ENCODE measurements at places on chromosomes 13 and 19. TPM values are rescaled to one million over a fixed set of nuclear protein-coding genes. Genes with fewer than 3 reads are reported as not detected.

DNA sequence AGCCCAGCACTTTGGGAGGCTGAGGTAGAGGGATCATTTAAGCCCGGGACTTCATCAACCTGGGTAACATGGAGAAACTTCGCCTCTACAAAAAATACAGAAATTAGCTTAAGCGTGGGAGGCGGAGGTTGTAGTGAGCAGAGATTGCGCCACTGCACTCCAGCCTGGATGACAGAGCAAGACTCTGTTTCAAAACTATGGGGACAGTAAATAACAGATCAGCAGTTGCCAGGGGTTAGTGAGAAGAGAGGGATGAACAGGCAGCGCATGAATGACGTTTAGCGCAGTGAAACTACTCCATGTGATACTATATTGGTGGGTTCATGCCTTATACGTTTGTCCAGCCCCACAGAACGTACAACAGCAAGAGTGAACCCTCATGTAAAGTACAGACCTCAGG lies 7.1 kb upstream of the ICAM3 start:
- DNase-seq, result no peak

- DNase-seq, result no peak
These were observed 12.7 kb downstream of the LYL1 start for GRCh38 chr19:13089857-13090507.

DNA sequence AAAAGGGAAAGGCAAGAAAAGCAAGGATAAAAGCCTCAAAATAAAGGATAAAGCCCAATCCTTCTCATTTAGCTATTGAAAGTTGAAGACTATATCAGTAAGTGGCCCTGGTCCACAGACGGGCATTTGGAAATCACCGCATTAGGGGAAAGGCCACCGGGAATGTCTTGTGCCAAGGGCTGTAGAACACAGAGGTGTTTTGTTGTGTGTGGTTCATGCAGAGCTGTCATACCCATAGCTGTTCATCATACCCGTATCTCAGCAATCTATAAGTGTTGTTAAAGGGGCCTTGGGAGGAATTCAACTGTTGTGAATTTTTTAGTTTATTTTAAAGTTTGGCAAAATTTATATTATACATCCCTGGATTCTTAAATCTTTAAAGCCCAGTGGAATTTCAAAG lies 33.0 kb downstream of the DLEU7 start:
- no peak for DNase-seq

DNA sequence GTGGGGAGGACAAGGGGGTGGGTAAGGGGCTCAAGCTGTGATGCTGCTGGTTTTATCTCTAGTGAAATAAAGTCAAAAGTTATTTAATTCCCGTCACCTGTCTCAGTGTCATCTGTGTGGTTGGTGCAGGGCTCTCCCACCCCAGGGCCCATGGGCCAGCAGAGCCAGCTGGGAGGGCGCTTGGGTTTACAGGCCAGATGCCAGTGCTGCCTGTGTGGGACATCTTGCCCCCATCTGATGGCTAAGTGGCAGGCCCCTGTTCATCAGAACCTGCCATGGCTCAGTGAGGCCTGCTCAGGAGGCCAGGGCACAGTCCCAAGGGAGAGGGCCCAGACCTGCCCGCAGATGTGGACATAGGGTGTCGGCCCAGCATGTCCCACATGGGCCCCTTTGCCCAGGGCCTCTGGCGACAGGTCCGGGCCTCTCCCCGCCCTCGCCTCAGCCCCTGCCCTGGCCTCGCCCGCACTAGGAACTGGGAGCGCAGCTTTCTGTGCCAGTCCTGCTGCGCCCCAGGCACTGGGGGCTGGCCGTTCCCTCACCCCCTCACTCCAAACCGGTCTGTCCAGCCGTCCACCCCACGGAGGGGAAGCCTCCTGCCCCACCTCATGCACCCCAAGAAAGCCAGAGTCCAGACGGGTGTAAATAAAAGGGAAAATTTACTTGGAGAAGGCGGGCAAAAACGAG lies 5.3 kb downstream of the ZNF296 start:
- no peak for DNase-seq

GRCh38 chr13:23467048-23467931 lies 33.8 kb upstream of the SACS start:
- peak; percentile 67 for DNase-seq

HSH2D gene
- total RNA-seq, result 11.1 TPM

- DNase-seq, result peak; percentile 48
These were observed 26.9 kb downstream of the SIPA1L3 start for GRCh38 chr19:37933937-37934358.

- no peak for DNase-seq
These were observed 33.2 kb downstream of the CILP2 start for GRCh38 chr19:19571071-19571786.

CADM4 gene
- total RNA-seq, result 1.5 TPM

- DNase-seq, result no peak
These were observed 189.9 kb downstream of the DACH1 start for GRCh38 chr13:71677124-71677523.

DNA sequence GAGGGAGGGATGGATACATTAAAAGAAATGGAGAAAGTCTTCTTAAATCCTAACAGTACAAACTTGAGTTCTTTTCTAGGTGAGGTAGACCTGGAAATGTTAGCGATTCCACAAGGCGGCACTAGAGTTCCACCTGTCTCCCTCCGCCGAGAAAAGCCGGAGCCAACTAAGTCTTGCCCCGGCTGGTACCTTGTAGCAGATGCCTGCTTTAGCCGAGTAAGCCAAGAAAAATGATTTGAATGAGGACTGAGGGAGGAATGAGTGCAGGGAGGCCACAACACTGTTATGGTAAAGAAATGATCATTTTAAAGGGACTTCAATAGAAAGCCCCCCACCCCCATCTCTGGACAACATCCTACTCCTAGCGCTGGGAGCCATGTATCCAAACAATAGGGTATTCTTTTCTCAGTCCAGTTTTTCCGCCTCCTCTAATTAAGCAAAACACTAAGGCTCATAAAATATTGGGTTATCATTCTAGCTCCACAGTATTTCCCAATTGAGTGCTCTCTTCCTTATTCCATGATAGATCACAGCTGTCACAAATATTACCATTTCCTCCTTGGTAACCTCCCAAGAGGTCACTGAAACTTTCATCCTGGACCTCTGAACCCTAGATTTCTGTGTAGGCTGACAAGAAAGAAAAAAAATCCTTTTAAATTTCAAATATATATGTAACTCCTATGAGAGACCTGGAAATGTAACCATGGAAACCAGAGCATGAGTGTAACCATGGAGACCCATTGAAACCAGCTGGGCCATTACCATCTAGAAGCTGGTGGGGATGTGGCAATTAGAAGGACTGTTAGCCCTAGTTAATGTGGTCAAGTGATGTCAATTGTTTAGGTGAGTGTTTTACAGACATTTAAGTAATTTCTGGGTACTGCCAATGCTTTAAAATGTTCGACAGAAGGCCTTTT lies 58.3 kb downstream of the GPALPP1 start:
- DNase-seq, result peak; percentile 76

DNA sequence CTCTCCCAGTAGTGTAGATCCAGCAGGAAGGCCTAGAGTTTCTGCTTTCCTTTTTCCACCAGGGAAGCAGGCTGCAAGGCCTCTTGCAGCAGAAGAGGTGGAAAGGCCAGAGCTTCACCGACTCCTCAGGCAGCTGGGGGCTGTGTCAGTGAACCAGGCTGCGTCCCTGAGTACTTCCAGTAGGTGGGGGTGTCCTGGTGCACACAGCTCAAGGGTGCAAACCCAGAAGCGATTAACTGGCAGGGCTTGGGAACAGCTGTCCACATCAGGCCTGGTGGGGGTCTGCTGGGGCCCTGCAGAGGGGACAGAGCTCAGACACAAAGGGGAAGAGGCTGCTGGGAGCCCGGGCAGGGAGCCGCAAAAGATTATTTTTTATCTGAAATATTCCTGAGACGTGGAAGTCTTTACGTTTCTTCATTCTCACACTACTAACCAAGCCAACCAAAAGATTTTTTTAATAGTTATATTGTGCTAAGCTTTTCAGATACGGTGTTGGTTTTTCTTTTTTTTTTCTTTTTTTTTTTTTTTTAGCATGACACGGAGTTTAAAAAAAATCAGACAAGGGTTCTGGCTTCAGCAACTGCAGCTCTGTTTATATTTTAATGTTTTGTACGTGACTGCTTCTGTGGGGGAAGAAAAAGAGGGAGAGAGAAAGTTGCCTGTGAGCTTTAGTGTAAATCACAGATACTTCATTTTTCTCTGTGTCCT lies 11.0 kb downstream of the TSHZ3 start:
- DNase-seq, result peak; percentile 12

GRCh38 chr19:10634430-10634829 lies 9.1 kb downstream of the SLC44A2 start:
- no peak for DNase-seq

CCL25 gene
- total RNA-seq, result not detected

TMEM272 gene
- not detected for total RNA-seq

DNA sequence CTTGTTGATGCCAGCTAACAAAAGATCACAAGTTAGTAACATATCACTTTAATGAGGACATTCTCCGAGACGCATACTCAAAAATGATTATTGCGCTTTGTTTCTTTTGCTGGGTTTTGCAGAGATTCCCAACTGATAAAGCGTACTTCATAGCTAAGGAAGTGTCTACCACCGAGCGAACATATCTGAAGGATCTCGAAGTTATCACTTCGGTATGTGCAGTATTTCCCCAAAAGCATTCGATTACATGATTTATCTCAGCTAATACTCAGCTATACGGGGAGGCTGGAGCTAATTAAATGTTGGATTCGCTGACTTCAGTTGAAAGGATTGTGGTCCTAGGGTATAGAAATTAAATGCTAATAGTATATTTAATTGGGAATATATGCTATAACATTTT lies 166.3 kb downstream of the STK24 start:
- DNase-seq, result no peak

GRCh38 chr13:95239283-95239682 lies 62.0 kb downstream of the ABCC4 start:
- no peak for DNase-seq

DNA sequence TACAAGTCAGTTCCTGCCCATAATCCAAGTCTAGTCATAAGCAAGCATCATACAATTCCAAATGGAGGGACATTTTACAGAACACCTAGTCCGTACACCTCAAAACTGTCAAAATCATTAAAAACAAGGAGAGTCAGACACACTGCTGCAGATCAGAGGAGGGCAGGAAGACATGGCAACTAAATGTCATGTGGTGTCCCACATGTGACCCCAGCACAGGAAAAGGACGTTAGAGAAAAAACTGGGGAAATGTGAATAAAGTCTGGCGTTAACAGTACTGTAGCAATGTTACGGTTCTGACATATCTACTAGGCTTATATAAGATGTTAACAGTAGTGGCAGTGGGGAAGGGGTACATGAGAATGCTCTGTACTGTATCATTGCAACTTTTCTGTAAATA lies 2.3 kb downstream of the ZSCAN5A start:
- DNase-seq, result no peak

- no peak for DNase-seq
These were observed 60.0 kb downstream of the TEX29 start for GRCh38 chr13:111380431-111380830.

DNA sequence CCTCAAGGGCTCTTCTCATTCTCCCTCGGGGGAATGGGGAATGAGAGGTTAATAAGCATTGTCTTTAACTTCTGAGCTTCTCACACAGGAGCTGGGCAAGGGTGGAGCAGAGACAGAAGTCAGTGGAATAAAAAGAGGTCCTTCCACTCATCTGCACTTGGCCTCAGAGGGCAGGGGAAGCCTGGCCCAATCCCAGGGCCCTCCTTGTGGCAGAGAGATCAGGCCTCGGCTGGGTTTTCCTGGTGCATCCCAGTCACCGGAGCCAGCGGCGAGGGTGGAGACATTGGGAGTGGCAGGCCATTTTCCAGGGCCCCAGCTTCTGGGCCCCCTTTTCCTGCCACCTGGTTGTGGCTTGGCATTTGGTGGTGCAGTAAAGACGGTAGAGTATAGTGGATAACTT lies 10.6 kb downstream of the CALM3 start:
- DNase-seq, result no peak

GRCh38 chr13:31240921-31241320 lies 41.1 kb downstream of the B3GLCT start:
- no peak for DNase-seq

DNA sequence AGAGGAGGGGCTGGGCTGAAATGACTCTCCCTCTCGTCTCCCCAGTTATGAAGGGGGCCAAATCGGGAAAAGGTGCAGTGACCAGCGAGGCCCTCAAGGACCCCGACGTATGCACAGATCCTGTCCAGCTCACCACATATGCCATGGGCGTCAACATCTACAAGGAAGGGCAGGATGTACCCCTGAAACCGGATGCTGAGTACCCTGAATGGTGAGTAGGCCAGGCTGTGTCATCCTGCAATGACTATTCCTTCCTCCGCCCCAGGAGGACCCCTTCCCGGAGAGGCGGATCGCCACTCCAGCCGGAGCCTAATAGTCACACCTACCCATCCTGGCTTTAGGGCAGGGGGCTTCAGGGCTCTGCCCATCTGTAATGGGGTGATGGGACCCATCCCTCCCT lies 2.6 kb downstream of the MRPL54 start:
- DNase-seq, result no peak

PROZ gene
- total RNA-seq, result not detected

NANOS2 gene
- not detected for total RNA-seq

DAZAP1 gene
- 97.6 TPM for total RNA-seq

GRCh38 chr19:7953576-7953975 lies 10.1 kb upstream of the TIMM44 start:
- DNase-seq, result no peak

- DNase-seq, result peak; percentile 86
These were observed 27.7 kb downstream of the ZNF844 start for GRCh38 chr19:12092065-12092867.

S1PR4 gene
- total RNA-seq, result not detected

DNA sequence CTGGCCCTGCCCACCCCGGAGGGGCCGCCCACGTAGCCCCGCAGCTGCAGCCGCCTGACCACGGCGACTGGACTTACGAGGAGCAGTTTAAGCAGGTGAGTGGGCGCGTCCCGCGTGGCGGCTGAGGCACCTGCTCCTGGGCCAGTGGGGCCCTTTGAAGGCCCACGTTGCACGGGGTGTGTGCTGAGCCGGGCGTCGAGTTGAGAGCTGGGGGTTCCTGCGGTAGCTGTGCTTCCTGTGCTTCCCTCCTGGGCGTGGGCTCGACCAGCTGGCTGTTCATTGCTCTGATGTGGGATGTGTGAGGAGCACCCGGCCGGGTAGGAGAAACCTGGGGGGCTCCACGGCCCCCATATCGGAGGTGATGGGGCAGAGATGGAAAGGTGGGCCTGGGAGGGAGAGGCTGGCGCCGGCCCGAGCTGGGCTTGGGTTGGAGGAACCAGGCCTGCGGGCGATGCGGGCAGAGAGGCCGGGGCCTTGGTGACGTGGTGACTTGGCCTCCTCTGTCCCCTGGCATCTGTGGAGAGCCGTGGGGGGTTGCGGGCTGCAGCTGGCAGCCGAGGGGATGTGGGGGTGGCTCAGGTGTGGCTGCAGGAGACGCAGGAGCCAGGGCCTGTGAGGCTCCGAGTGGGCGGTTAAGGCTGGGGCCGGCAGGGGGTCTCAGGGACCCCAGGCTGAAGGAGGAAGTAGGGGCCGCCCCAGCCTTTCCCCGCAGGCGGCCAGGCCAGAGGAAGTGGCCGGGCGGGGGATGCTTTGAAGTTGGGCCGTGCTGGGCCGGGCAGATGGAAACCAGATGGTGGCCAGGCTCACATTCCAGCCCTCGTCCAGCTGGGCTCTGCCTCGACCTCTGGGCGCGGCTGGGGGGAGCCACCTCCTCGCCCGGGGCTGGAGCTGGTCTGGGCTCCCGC lies 7.1 kb downstream of the ARID3A start:
- DNase-seq, result peak; percentile 89

TMEM145 gene
- total RNA-seq, result not detected

CEACAM8 gene
- not detected for total RNA-seq

ADGRE2 gene
- total RNA-seq, result not detected

Measured in M059J (cell line).